Retinal pigment epithelial cell (primary cell): ENCODE measurements at places on chromosomes 13 and 19.

GRCh38 chr13:109718726-109719125 is 67.7 kb downstream of the IRS2 start:
- no peak for DNase-seq

GRCh38 chr13:44237881-44238421 is 135.7 kb upstream of the SERP2 start:
- no peak for DNase-seq

- DNase-seq = no peak
These were observed 4.2 kb downstream of the ATP4A start for GRCh38 chr19:35559281-35559659.

- DNase-seq = no peak
These were observed 34.7 kb downstream of the BTBD2 start for GRCh38 chr19:1980809-1981181.

DNA sequence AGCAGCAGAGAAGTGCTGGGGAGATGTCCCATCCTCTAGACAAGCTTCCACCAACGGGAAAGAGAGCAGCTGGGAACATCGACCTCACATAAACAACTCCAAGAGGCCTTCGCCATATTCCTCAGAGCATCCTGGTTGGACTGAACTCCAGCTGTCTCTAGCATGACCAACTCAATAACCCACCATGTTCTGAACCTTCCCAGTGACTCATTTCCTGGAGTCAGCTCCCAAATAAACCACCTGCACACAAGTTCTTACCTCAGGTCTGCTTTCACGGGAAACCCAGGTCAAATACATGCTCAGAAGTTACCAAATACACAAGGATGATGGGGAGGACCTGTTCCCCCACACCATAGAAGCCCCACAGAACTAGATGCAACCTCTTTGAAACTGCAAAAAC is 878.5 kb downstream of the UQCRFS1 start:
- DNase-seq = no peak

GRCh38 chr19:35869327-35870123 is 1.2 kb downstream of the APLP1 start:
- peak; percentile 71 for DNase-seq

DNA sequence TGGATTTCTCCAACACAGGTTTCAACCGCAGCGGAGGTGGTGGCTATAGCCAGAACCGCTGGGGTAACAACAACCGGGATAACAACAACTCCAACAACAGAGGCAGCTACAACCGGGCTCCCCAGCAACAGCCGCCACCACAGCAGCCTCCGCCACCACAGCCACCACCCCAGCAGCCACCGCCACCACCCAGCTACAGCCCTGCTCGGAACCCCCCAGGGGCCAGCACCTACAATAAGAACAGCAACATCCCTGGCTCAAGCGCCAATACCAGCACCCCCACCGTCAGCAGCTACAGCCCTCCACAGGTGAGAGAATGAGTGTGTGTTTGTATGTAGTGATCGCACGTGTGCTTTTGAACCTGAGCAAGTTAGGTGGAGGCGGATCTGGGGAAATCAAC is 6.0 kb upstream of the CCDC97 start:
- DNase-seq = no peak

DNA sequence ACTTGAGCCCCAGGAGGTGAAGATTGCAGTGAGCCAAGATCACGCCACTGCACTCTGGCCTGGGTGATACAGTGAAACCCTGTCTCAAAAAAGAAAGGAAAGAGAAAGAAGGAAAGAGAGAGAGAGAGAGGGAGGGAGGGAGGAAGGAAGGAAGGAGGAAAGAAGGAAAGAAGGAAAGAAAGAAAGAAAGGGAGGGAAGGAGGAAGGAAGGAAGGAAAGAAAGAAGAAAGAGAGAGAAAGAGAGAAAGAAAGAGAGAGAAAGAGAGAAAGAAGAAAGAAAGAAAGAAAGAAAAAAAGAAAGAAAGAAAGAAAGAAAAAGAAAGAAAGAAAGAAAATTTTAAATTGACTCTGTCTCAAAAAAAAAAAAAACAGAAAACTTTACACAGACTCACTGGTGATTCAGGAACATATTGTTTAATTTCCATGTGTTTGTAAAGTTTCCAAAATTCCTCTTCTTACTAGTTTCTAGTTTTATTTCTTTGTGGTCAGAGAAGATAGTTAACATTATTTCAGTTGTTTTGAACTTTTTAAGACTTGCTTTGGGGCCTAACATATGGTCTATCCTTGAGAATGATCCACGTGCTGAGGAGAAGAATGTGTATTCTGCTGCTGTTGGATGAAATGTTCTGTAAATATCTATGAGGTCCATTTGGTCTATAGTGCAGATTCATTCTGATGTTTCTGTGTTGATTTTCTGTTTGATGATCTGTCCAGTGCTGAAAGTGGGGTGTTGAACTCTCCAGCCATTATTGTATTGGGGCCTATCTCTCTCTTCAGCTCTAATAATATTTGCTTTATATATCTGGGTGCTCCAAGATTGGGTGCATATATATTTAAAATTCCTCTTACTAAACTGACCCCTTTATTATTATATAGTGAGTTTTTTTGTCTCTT is 204.4 kb upstream of the SERP2 start:
- DNase-seq = no peak

DNA sequence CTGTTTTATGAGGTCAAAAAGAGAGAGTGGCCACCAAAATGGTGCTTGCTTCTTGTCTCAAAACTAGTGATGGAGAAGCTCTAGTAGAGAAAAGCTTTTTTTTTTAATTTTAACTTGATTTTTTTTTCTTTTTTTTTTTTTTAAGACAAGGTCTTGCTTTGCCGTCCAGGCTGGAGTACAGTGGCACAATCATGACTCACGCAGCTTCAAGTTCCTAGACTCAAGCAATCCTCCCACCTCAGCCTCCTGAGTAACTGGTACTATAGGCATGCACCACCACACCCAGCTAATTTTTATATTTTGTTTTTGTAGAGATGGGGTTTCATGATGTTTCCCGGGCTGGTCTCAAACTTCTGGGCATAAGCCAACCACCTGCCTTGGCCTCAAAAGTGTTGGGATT is 279.0 kb downstream of the TBC1D4 start:
- no peak for DNase-seq

- no peak for DNase-seq
These were observed 821 bp downstream of the ZNF616 start for GRCh38 chr19:52138983-52139251.

GRCh38 chr13:92460479-92460878 is 766.1 kb upstream of the GPC6 start:
- DNase-seq = no peak

GRCh38 chr19:17775245-17775927 is 19.6 kb upstream of the B3GNT3 start:
- DNase-seq = no peak

DNA sequence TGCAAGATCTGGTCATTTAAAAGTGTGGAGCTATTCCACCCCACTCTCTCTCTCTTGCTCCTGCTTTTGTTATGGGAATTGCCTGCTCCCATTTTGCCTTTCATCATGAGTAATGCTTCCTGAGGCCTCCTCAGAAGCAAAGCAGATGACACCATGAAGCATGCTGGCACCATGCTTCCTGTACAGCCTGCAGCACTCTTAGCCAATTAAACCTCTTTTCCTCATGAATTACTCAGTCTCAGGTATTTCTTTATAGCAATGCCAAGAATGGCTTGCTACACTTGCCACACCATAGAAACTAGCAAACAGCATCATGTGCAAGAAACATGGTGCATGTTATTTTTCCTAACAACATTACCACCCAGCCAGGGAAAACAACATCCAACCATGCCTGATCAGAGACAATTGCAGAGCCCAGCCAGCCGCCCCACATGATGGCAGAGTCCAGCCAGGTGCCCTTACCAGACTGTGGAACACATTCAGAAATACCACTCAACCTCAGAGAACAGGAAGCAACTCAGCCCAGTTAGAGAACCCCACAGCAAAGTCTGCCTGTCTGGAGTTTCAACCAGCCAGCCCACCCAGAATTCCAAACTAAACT is 36.9 kb downstream of the SYDE1 start:
- DNase-seq = no peak

DNA sequence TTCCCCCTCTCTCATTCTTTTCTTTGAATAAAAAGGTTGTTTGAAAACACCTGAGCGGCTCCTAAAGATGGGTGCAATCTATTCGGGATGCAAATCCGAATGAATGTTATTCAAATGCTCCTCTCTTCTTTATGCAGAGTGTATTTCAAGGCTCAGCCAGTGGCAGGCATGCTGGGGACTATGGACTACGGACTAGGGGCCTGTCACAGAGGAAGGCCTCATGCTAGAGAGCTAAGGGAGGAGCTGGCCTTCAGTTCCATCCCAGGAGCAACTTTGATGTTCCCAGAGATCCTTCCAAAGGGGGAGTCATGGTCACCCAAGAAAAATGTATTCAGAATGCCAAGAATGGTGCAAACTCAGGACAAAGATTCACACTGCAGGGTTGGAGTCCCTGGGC is 9.3 kb downstream of the ALOX5AP start:
- no peak for DNase-seq

- DNase-seq = no peak
These were observed 1676.0 kb downstream of the SLITRK1 start for GRCh38 chr13:82206241-82206640.

- peak; percentile 18 for DNase-seq
These were observed 171.4 kb downstream of the OXGR1 start for GRCh38 chr13:96822895-96823294.
